ENCODE measurements at places on chromosomes 1 and 21.

DNA sequence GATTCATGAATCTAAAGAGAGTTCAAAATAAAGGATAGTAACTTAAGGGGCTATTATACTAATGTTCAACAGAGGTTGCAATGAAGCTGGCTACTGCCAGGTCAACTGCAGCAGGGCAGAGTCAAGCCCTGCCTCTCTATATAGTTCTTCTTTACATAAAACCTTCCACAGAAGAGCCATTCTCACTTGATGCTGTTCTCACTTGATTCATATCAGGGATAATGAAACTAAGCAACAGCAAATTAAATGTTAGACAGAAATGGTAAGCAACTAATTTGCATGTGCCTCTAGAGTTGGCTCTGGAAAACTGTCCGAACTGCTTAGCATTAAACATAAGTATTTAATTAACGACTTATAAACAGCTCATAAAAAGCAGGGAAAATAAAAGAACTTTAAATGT lies 17.4 kb downstream of the CCSAP start:
- no peak for DNase-seq

DNA sequence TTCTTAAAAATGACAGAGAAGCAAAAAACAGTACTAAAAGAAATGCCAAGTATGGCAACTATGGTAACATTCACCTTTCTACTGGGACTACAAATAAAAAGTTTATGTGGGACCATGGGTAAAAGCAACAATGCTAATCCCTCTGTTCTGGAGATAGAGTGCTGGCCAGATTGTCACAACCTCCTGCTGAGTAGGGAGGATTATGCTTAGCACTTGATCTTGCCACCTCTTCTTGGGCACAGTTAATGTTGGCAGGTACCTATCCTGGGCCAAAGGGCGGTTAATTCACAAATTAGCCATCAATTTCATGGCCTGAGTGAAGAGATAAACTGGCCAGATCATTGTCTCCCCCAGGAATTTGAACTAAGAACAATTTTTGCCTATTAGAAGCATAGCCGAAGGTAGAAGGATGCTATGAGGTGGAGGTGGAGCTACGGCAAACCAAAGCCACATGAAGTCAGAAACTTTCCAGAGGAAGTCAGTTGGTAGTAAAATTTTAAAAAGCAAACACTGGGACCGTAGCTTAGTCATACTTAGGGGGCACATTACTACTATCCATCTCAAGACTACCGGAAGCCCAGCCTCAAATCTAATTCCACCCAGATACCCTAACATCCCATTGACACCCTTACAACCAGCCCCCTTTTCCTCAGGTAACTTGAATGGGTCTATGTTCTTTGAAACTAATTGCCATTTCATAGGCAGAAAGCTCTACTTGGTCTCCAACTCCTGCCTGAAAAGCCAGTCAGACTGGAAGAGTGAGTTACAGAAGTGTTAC lies 2.7 kb downstream of the SCYL3 start:
- DNase-seq = no peak

DNA sequence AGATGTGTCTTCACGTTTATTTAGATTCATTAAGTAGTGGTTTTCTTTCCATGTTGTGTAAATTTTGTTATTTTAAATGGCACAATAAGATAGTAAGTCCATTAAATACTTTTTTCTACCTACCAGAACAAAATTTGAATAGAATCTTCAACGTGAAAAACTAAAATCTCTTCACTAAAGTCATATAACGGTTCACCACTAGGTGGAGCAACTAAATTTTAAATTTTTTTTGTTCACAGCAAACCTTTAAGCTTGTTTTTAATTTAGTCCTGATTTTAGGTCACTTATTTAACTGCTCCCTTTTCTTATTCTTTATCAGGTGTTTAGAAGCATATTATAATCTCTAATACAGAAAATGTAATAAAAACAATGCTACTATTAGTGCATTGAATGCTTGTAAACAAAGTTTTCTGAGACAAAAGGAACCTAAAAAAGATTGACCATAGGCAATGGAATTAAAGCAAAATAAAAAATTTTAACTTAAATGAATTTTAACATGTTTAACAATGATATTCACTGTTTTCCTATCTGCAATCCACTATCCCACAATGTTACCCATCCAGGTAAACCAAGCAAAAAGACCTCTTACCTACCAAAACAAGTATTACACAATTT lies 28.3 kb upstream of the PKN2 start:
- peak; percentile 24 for DNase-seq

DNA sequence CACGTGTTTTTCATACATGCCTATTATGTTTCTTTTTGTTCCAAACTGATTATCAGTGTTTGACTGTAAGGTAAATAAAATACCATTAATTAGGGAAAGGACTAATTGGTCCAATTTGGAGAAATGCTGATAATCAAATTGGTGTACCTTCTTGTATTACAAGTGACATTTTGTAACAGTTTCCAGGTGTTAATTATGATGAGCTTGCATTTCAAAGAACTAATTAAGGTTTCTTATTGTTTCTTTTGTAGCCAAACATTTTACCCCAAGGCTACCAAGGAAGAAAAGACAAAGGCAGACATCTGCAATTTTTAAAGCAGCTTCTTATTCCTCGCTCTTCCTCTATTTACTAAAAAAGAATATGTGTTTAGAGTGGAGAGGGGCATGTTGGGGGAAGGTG lies 88.7 kb upstream of the GRIK1 start:
- DNase-seq = no peak

DNA sequence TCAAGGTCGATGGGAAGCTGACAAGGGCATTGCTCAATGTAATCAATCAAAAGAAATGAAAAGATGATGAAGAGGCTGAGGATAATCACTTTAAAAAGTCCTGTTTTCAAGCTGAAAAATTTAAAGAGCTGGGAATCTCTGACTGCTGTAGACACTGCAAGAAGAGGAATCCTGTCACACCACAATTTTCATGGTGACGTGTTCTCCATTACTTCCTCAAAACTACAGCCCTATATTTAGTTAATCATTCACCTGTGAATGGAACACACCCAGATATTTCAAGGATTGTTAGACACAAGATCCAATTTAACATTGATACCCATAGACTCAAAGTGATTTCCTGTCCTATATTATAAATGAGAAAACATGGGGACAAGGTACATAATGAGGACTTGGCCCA lies 1048.3 kb downstream of the AMY1C start:
- no peak for DNase-seq

DNA sequence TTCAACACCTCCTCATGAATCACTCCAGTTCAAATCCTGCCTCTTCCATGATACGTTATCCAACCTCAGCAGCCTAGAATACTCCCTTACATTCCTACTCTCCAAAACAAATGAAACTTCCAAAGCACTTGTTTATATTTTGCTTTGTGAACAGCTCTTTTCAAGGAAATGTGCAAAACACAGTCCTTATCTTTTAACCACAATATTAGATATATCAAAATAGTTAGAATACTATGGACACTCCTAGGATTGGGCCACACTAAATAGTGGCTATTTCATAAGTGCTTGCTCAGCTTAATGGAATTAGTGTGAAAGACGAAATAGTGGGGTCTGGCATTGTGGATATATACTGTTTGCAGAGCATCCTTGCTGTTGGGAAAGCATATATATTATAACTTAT lies 173.5 kb downstream of the ZC3H11B start:
- peak; percentile 96 for DNase-seq

GRCh38 chr1:245375789-245376460 lies 221.1 kb downstream of the KIF26B start:
- no peak for DNase-seq

- no peak for DNase-seq
These were observed 17.6 kb downstream of the CLCN6 start for GRCh38 chr1:11823366-11824137.
